Mesenteric fat pad (tissue), 1 donor: ENCODE measurements at places on chromosomes 3 and 15. TPM values are rescaled to one million over a fixed set of nuclear protein-coding genes. Genes with fewer than 3 reads are reported as not detected.

DNA sequence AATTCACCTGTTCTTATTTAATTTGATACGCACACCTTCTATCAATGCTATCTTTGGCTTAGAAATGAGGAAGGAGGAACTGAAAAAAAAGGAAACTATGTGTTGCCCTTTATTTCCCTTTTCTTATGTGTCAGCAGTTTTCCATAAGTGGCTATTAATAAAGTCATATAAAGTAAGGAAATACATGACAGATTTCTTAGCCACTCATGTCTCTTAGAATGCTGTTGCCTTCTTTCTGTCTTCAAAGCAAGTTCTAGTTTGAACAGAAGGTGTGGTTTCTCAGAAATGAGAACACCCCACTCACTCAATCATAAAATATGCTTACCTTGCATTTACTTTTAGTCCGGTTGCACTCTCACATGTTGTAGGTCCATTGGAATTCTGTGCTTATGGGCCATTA, 640.5 kb upstream of the GRM7 start:
- DNase-seq = no peak

DNA sequence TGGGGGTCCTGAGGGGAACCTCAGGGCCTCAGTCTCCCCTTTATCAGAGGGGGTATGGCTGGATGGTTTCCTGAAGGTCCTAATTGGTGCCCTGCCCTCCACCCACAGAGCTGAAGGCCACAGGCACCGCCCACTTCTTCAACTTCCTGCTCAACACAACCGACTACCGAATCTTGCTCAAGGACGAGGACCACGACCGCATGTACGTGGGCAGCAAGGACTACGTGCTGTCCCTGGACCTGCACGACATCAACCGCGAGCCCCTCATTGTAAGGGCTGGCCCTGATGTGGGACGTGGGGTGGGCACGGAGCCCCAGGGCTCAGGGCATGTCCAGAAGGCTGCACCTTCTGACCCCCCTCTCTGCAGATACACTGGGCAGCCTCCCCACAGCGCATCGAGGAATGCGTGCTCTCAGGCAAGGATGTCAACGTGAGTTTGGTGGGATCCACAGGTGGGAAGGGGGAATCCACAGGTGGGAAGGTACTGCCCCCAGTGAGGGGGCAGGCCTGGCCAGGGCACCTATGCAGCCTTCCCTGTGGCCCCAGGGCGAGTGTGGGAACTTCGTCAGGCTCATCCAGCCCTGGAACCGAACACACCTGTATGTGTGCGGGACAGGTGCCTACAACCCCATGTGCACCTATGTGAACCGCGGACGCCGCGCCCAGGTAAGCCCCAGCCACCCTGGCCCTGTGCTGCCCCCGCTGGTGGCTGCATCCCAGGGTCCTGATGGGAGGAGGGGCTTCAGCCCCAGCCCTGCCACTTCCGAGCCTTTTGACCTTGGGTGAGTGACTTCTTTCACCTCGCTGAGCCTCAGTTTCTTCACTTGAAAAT, 17.5 kb upstream of the GNAT1 start:
- no peak for DNase-seq

GOLGA8S gene
- total RNA-seq = 0.26 TPM

DNA sequence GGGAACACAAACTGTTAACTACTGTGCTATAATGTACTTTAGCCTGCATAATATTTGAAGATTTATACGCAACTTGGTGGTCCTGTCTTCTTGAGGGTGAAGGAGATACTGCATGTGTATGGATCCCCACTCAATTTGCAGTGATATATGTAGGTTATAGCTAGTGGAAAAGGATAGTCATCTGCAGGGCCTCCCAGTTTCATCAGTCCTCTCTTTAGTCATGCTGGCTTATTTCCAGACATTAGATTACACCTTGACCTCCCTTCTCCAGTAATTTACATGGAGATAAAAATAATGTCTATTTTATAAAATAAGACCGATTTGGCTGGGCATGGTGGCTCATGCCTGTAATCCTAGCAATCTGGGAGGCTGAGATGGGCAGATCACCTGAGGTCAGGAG, 3.7 kb downstream of the NR1D2 start:
- DNase-seq = no peak

- DNase-seq = no peak
Observed at GRCh38 chr15:76338486-76339304, 2.1 kb downstream of the ISL2 start.

- DNase-seq = no peak
Observed at GRCh38 chr3:19331931-19332330, 183.6 kb downstream of the KCNH8 start.

- DNase-seq = peak; percentile 35
Observed at GRCh38 chr15:67161881-67162280, 92.6 kb downstream of the AAGAB start.

TEX9 gene
- 1.6 TPM for total RNA-seq

CFAP100 gene
- not detected for total RNA-seq

GRCh38 chr3:22886439-22887068, 316.6 kb upstream of the UBE2E2 start:
- DNase-seq = no peak

LSAMP gene
- 1.7 TPM for total RNA-seq

EPHB1 gene
- total RNA-seq = 1.9 TPM

- no peak for DNase-seq
Observed at GRCh38 chr3:77446761-77447160, 406.9 kb downstream of the ROBO2 start.

GRCh38 chr3:145333931-145334330, 827.1 kb downstream of the PLOD2 start:
- no peak for DNase-seq

GRCh38 chr15:63933522-63933921, 99.8 kb upstream of the HERC1 start:
- DNase-seq = no peak

MOBP gene
- total RNA-seq = not detected

ALS2CL gene
- total RNA-seq = 8.4 TPM

TMEM212 gene
- total RNA-seq = not detected

DNA sequence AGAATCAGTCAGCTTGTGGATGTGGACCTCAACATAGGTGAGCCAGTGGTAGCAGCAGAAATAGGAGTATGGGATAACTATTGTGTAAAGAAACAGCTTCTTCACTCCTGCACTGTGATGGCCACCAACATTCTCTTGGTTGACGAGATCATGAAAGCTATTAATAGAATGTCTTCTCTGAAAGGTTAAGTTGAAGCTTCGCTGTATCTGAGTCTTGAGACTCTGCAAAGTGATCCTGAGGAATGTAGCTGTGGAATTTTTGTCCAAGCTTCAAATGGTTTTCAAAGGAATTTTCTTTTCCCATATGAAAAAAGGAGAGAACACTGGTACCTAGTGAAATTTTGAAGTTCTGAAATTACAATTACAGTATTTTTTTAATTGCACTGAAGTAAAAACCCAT, 146.3 kb downstream of the GMNC start:
- DNase-seq = no peak

DNA sequence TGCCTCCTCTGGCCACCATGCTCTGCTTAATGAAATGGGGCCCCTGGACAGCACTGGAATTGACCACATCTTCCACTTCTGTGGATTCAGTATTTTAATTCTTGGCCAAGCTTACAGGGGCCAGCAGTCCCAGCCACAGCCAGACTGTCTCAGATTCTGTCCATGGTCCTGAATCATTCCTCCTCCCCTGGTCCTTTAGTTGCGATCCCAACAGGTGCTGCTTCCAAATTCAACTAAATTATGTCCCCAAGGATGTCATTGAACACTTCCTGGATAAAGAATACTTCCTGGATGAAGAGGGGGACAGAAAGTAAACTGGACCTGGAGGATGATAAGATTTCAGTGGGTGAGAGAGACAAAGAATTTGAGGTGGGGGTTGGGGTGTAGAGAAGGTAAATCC, 111.1 kb upstream of the FOXB1 start:
- DNase-seq = no peak

RAB6B gene
- total RNA-seq = 64.8 TPM

IQCF5 gene
- total RNA-seq = not detected

DNA sequence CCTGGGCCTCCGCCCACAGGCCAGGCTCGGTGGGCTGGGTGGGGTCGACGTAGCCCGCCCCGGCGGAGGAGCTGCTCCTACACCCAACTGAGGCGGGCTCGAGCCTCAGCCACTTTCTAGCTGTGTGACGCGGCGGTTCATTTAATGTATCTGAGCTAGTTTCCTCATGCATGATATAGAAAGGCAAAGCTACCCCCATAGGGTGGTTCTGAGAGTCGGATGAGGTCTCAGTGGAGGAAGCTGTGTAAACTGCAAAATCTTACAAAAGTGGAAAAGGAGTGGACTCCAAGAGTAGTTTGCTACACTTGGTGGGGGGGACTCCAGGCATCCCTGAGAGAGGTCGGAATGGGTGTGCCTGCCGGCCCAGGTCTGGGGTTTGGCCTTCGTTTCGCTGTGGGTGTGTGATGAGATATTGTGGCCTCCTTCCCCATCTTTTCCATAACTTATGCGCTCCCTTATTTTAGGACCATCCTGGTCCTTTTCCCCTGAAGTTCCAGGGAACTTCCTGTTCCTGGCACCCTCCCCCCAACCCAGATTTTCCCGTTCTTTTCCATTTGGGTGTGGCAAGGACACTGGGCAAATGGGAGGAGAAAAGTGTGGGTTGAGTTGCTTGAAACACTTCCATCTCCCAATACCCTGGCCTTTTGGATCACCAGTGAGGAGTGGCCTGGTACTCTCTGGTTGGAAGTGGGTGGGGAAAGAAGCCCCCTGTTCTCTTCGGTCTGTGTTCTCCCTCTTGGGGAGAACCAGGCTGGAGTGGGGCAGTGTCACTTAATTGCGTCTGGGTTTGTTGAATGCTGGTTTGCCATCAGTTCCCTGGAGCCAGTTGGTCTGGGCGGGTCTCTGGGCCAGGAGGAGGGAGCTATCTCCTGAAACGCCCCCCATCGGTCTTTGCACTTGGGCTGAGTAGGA, 1.1 kb downstream of the PDIA5 start:
- DNase-seq = no peak

GRCh38 chr3:146313746-146314111, 62.8 kb upstream of the PLSCR4 start:
- no peak for DNase-seq

- no peak for DNase-seq
Observed at GRCh38 chr15:48392356-48392755, 61.1 kb downstream of the DUT start.

- no peak for DNase-seq
Observed at GRCh38 chr3:194271460-194272035, 79.6 kb downstream of the CPN2 start.

CHL1 gene
- 36.4 TPM for total RNA-seq

- DNase-seq = no peak
Observed at GRCh38 chr3:187021748-187022402, 91.5 kb downstream of the ST6GAL1 start.

DNA sequence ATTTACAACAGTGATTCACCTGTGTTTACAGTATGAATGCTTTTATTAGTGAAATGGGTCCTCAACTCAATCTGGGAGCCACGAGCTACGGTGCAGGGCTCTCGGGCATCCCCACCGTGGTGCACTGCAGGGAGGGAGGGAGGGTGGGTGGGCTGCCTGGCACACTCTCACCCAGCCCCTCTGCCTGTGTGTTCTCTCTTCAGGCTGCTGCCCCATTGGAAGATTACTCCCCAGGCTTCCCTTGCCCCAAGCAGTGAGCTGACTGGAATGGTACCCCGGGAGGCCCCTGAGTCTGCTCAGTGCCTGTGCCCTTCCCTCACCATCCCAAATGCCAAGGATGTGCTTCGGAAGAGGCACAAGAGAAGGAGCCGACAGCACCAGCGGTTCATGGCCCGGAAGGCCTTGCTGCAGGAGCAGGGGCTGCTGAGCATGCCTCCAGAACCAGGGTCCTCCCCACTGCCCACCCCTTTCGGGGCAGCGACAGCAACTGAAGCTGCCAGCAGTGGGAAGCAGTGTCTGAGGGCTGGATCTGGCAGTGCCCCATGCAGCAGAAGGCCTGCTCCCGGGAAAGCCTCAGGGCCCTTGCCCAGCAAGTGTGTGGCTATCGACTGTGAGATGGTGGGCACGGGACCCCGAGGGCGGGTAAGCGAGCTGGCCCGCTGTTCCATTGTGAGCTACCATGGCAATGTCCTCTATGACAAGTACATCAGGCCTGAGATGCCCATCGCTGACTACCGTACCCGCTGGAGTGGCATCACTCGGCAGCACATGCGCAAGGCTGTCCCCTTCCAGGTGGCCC, 5.0 kb downstream of the AEN start:
- peak; percentile 83 for DNase-seq

GRCh38 chr15:80527406-80527805, 123.2 kb downstream of the ARNT2 start:
- DNase-seq = no peak

DNA sequence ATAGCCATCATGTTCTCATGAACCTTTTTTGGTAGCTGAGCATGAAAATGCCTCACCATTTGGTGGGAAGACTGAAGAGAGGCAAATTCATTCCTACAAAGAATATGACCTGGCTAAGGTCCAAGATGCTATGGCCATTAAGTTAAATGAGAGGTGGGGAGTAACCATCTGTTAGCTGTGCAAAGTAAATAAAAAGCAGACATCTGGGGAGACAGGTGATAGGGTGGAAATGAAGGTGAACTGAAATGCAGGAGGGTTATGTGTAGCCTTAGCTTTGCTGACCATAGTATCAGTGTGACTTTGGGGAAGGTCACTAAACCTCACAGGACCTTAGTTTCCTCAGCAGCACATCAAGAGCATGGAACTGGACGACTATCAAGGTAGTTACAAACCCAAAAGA, 111.0 kb upstream of the STRIT1 start:
- no peak for DNase-seq

GRCh38 chr3:194344012-194344411, 7.1 kb downstream of the CPN2 start:
- DNase-seq = no peak

- no peak for DNase-seq
Observed at GRCh38 chr3:49771340-49771938, 14.9 kb downstream of the IP6K1 start.

THPO gene
- total RNA-seq = 1.1 TPM

DNA sequence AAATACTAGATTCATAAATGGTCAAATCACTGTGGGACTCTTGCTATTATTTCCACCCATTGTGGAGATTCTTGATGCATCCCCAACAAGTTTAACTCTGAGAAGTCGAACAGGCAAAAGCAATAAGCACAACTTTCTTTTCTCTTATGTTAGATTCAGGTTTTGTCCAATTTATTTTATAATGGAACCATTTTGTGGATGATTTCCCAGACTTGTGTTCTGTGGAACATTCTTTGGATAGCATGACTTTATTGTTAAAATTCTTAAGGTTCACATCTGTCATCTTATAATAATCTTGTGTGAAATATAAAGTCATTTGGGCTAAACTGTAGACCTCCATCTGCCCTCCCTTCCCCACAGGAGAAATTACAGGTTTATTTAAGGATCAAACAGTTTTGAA, 213.7 kb downstream of the LPP start:
- no peak for DNase-seq

DNA sequence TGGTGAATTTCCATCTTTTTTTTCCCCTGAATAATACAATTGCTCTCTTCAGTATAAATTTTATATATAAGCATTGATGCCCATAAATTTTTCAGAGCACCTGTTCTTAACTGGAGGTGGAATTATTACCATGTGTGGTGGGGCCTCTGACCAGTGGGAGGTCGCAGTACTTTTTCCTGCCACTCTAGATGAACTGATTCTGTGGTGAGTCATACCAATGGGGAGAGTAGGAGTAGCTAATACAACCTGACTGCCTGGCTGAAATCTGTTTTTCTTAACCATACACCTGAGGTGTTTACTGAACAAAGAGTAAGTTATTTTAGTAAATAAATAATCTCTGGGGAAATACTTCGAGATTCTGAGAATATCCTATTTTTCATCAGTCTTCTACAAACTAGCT, 67.2 kb downstream of the UNC13C start:
- DNase-seq = no peak

GRCh38 chr3:146966124-146966523, 361.0 kb upstream of the PLSCR5 start:
- DNase-seq = no peak

- DNase-seq = no peak
Observed at GRCh38 chr3:169627073-169627472, 36.4 kb downstream of the MECOM start.
